Spinal cord (tissue), 10 donors: ENCODE measurements at places on chromosomes 2 and 18. TPM values are rescaled to one million over a fixed set of nuclear protein-coding genes. Genes with fewer than 3 reads are reported as not detected.

GRCh38 chr2:188727846-188728245 is 246.3 kb upstream of the COL3A1 start:
- no peak for DNase-seq

DNA sequence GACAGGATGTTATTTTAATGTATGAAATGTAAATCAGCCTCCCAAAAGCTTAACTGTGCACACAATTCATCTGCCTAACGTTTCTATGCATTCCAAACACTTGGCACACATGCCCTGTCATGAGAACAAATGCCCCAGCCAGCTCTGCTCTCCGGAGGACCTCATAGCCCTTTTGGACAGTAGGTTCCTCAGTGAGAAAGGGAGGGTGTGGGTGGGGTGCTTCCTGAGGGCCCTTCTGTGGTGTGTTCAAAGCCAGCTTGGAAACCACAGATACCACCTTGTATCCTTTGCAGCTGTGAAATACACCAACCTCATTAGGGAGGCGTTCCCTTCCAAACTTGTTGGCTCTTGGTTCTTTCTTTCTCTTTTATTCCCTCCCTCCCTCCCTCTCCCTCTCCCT is 102.2 kb upstream of the ASB18 start:
- DNase-seq: no peak

- DNase-seq: no peak
These were observed 70.6 kb downstream of the SH3YL1 start for GRCh38 chr2:193141-193671.

- no peak for DNase-seq
These were observed 224.4 kb downstream of the ICOS start for GRCh38 chr2:204160989-204161388.

DNA sequence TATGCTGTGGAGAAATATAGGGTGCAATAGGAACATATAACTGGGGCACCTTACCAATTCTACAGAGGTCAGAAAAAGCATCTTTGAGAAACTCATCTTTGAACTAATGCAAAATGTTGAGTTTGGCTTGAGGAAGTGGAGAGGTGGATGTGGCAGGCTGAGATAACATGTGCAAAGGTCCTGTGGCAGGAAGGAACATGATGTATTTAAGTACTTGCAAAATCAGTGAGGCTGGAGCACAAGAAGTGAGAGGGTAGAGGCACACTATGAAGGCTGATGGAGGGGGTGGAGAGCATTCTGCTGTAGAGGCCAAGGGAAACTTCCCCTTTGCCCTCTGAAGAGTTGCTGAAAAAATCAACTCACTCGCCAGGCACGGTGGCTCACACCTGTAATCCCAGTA is 14.7 kb upstream of the RAB1A start:
- no peak for DNase-seq

DNA sequence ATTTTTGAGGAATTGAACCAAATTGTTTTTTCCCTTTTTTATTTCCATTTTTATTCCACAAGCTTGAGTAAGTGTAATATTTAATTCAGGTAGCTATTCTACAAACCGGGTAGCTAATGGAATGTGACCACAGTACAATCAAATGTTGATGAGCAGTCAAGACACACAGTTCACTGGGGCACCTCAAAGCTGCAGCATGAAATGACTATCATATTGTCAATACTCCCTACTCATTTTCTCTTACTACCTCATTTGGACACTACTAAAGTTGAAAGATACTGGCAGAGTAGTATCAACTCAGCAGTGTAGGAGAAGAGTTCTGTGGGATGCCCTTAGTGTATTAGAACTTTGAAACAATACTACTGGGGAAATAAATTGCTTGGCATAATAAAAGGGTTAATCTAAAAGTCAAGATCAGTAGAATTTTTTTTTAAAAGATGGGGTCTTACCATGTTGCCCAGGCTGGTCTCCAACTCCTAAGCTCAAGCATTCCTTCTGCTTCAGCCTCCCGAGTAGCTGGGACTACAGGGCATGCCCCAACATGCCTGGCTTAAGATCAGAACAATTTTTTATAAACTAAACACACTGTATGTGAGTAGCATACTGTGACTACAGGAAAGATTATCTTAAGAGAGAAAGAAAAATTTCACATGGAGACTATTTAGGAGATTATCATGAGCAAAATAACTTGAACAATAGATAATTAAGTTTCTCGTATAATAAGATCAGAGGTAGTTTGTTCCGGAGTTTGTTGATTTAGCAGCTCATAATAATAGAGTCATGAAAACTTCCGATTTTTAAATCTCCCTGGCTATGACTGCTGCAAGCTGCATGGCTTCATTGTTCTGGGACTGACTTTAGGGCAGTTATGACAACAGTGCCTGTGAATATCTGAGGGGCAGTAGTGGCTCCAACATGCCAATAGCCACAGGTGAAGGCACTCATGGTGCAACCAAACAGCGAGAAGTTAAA is 43.7 kb downstream of the MYO3B start:
- no peak for DNase-seq

DNA sequence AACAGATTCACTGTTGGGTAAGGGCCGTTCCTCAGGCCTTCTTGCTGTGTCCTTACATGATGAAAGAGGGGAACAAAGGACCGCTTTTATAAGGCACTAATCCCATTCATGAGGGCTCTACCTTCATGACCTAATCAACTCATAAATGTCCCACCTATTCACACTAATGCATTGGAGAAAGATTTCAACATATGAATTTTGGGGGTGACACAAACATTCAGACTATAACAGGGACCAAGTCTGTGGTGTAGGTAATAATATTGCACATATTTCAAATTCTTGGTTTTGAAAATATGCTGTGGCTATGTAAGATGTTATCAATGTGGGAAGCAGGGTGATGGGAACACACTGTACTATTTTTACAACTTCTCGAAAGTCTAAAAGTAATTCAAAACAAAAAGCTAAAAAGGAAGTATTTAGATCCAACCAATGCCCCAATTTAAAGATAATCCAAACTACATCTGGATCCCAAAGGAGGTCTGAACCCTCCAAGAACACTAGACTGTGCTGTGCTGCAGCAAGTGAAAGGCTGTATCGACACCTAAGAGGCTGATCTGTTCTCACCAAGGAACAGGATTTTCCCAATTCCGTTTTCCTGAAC is 82.4 kb upstream of the TGIF1 start:
- no peak for DNase-seq

DNA sequence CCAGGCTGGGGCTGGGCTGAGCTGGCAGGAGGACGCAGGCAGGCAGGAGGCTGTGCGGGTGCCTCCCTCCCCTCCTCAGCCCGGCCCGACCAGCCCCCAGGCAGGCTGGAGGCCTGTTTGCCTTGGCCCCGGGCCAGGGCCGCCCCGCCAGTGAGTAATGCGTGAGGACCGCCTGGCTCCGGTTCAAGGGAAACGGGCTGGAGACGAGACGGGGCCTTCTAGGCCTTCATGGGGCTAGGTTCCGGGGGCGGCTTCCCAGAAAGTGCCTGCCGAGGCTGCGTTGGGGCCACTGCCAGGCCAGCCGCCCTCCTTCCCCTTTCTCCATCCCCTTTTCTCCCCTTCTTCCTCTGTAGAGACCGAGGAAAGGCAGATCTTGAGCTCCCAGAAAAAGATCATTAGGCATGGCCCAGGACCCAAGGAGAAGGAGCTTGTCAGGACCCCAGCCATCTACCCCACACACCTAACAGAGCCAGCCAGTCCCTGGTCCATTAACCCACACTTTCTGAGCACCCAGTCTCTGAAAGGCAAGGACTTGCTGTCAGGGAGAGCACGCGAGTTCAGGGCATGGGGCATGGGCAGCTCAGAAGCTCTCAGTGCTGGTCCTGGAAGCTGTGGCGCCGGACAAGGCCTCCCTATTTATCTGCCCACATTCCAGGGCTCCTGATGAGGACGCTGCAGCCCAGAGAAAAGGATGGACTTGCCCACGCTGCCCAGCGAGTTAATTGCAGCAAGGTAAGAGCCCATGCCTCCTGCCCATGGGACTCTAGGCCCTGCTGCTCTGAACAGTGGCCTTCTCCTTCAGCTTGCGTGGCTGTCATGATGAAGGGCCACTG is 48.5 kb downstream of the SMAD7 start:
- peak; percentile 70 for DNase-seq

GRCh38 chr18:62574776-62575175 is 52.0 kb downstream of the ZCCHC2 start:
- no peak for DNase-seq

- DNase-seq: no peak
These were observed 75.3 kb downstream of the LPIN1 start for GRCh38 chr2:11821705-11822104.

DNA sequence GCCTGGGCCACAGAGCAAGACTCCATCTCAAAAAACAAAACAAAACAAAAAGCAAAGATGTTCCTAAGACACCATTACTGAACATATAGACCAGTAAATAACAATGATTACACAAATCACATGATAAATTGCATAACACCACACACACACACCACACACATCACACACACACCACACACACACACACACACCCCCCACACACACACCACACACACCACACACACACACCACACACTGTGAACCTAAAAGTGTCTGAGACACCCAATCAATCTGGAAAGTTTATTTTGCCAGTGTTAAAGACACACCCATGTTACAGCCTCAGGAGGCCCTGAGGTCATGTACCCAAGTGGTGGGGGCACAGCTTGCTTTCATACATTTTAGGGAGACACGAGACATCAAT is 62.6 kb upstream of the ASAP2 start:
- DNase-seq: no peak

DNA sequence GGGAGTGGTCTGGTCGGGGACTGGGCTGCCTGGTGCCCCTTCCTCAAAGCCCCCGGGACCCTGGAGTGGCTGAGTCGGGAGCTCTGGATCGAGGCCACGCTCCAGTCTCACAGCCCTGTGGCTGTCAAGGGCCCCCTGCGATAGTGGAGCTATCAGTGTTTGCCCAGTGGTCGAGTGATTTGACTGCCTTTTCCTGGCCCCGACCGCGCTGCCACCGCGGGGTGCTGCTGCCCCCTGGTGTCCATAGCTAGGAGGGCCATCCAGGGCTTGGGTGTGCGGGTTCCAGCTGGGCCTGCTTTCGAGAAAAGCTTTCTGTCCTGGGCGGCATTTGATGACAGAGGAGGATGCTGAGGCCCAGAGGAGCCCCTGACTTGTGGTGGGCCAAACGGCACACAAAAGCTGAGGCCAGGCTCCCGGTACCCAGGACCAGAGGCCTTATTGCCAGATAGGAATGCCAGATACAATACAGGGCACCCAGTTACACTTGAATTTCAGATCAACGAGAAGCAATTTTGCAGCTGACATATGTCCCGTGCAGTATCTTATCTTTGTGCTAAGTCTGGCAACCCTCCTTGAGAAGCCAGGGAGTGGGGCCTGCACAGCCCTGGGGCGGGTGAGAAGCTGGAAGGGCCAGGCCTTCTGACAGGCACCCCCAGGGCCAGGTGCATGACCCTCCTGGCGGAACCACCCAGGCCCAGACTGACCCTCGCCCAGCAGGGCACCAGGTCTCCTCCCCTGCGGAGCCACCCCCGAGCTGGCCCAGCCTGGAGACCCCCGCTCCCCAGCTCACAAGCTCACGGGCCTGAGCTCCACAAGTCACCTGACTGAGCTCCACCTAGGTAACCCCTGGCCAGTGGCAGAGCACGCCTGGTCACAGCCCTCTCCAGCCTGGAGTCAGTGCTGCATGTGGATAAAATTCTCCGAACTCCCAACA is 13.0 kb downstream of the ODC1 start:
- DNase-seq: peak; percentile 86

- no peak for DNase-seq
These were observed 2.2 kb downstream of the TWIST2 start for GRCh38 chr2:238850091-238850490.

- DNase-seq: no peak
These were observed 117.0 kb downstream of the PKP4 start for GRCh38 chr2:158573739-158574138.

DNA sequence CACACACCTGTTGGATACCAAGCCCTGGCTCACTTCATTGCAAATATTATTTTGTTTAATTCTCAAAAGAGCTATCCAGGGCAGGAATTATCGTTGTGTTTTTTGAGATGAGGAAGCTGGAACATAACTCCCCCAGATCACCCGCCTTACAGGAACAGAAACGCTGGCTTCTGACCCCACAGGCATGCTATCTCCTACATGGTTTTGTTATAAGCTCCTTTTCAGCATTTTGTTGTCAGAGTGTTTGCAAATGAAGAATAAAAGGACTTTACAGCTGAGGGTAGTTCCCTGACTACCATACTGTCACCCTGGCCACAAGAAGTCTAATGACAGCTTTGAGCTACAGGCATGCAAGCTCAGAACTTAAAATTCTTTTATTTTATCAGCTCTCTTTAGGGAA is 62.0 kb upstream of the MRPS9 start:
- no peak for DNase-seq

DNA sequence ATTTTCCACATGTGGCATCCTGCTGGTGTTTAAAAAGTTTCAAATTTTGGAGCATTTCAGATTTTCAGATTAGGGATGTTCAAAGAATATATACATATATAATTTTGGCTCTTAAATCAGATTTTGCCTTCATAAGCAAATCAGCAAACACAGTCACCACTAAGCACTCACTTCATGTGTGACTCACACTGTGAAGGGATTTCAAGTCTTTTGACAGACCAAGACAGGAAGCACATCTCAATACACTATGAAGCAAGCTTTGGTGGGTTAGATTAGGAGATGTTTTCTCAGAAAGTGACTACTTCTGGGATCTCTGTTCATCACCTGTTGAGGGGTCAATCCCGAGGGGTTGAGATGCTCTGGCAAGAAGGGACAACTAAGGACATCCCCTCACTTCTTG is 227.8 kb upstream of the RBBP8 start:
- no peak for DNase-seq

DNA sequence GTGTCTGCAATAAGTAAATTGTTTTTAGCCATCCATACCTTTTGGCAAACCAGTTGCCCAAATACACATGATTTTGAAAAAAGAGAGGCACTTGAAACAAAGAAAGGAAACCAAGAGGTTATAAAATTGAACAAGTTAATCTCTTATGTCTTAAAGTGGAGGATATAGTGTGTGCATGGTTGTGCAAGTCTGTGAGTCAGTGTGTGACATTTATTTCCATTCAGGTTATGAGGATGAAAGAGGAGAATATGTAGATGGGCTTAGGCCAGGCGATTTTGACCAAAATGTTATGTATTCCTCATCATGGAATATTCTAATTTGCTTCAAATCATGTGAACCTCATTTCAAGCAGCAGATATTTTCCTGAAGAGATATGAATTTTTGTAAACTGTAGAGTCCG is 123.3 kb downstream of the SETBP1 start:
- DNase-seq: no peak

DNA sequence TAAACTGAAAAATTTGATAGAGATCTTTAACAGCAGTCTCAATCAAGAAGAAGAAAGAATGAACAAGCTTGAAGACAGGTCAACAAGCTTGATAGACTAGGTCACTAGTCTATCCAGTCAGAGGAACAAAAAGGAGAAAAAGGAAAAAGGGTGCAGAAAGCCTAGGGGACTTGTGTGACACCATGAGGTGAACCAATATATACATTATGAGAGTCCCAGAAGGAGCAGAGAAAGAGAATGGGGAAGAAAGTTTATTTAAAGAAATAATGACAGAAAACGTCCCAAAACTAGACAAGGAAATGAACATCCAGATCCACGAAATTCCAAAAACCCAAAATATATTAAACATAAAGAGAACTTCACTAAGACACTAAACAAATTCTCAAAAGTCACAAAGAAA is 84.5 kb downstream of the VAPA start:
- DNase-seq: no peak

GRCh38 chr2:239409976-239410375 is 9.2 kb upstream of the HDAC4 start:
- DNase-seq: no peak

REG1B gene
- total RNA-seq: not detected

MAP3K20 gene
- 23.1 TPM for total RNA-seq

GRHL1 gene
- 12.0 TPM for total RNA-seq

TOGARAM2 gene
- total RNA-seq: 7.9 TPM

C2orf80 gene
- 6.4 TPM for total RNA-seq

CHRNA1 gene
- total RNA-seq: 0.22 TPM

TRIM43 gene
- 0.59 TPM for total RNA-seq

FAM237A gene
- total RNA-seq: not detected

TEX44 gene
- total RNA-seq: not detected

SNORC gene
- 3.1 TPM for total RNA-seq
